ENCODE measurements at places on chromosomes 12 and 14.
A peak's percentile ranks its signal among the peaks of the same experiment; 100 is the strongest.

- DNase-seq: no peak
Measured at GRCh38 chr12:120804428-120804827, 78.8 kb downstream of the ACADS start.

DNA sequence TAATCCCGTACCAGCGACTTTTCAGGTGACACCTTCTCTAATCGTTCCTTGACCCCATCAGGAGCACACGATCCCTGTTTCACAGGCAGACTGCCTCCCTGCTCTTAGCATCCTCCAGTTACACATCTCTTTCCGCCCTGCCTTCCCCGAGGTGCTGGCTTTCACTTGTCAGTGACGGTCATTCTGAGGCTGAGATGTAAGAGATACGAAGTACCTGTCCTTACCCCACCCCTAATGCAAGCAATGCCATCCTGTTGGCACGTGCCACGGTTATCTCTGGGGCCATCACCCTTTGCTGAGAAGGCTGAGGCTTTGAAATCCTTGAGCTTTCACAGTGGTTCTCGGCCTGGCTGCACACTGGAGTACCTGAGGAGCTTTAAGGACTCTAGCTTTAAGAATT lies 24.4 kb downstream of the B4GALNT3 start:
- no peak for DNase-seq

DNA sequence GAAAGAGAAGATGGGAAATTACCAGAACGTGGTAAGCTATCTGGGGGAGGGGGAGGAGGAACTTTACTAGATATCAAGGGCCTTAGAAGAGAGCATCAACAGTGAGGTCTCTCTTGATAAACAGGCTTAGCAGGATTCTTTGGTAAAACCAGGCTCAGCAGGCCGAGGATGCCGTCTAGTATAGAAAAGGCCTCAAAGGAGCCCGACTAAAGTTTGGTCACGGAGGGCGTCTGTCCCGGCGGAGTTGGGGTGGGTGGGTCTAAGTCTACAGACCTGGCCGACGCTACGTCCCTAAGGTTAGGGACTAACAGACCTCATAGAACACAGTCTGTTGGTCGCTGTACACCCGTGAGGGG lies 538 bp upstream of the TIGAR start:
- no peak for DNase-seq

GRCh38 chr14:73696466-73697400 lies 17.5 kb downstream of the PNMA1 start:
- no peak for DNase-seq

DNA sequence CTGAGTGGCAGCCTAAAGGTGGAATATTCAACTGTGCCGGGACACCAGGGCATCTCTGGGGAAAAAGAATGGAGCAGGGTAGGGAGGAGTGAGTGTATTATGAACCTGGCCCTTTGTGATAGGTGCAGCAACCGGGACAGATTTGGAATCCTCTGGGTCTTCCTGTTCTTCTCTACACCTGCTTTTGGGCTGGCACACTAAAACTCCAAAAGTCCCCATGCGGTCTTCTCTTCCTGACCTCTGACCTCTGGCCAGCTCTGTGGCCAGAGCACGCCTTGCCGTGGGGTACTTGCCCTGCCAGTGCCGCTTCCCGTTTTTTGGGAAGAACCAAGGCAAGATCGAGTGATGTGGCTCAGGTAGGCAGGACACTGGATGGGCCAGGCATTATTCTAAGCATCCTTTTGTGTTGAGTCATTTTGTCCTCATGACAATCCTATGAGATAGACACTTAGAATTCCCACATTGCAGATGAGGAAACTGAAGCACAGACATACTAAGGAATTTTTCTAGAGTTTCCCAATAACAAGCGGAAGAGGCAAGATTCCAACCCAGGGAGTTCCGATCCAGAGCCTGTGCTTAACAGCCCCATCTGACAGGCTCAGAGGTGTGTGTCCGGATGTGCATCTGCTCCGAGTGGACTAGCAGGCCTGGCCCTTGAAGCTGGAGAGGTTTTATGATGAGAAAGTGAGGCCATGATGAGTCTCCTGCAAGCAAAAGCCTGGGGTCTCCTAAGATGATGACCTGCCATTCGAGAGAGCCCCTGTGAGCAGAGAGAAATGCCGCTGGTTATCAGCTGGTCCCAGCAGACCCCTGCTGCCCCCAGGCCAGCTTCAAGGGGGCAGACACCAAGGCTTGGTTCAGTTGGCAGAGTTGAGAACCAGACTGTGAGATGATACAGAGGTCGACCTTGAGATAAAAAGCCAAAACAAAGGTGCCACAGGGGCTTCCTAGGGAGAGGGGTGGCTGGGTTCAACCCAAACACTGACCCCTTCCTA lies 67.9 kb upstream of the ESRRB start:
- DNase-seq: no peak

- no peak for DNase-seq
Measured at GRCh38 chr14:68199554-68200151, 380.1 kb downstream of the RAD51B start.

DNA sequence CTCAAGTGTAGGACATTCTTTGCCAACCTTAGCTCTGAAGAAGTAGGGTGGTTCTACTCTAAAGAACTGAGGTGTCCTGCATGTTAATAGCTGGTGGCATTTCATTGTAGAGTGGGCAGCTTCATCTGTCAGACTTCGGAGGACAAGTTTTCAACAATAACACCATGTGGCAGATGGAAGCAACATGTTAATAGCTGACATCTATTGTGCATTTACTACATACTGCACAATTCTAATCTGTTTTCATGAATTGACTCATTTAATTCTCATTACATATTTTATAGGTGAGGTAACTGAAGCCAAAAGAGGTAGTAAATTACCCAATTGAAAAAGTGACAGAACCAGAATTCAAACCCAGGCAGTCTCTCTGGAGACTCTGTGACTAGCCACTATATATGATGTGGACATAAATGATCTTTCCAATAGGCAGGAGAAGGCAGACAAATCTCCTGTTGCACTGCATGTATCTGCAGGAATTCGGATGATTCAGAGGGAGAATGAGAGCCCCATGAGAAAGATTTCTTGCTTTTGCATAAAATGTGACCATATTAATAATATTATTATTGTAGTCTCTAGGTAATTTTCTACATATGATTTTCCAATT lies 137.2 kb upstream of the E2F7 start:
- no peak for DNase-seq

GRCh38 chr12:23222801-23223200 lies 597.8 kb downstream of the ETNK1 start:
- no peak for DNase-seq

- no peak for DNase-seq
Measured at GRCh38 chr14:62125793-62126192, 363.6 kb downstream of the SNAPC1 start.

- no peak for DNase-seq
Measured at GRCh38 chr12:22990501-22990900, 365.5 kb downstream of the ETNK1 start.

DNA sequence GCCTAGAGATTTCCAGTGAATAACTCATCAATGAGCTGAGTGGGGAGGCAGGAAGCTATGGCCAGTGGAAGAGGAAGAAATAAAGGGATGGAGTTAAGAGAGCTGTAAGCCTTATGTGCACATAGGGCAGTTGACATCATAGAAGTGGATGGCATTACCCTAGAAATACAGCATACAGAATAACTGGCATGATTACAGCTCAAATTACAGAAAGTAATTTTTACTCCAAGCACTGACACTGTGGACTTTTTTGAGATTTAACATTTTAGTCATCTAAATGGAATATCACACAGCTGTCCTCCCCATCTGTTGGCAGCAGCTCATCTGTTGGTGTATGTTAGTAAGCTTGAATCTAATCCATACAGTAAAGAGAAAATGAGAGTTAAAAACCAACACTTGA lies 5.4 kb upstream of the IPO8 start:
- DNase-seq: no peak

DNA sequence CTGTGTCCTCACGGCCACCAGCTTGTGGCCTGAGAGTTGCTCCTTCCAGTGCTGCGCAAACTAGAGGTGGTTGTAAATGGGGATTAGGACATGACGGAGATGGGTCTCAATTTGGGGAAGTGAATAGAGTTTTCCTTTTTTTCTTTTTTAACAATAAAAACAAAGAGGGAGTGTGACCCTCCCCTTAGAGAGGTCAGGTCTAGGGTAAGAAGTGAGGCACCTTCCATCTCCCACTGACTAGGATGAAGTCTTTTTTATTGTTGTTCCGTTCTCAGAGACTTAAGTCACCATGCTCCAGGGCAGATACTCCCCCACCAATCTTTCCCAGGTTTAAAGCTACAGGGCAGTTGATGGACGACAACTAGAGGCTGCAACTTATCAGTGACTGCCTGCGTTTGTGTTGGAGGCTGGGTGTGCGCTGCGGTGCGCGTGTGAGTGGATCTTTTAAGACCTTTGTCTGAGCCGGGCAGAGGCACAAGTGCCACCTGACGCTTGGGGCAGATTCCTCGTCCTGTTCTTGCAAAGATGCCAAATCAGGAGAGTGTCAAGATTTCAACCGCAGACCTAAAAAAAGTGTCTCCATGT lies 2.1 kb upstream of the GSC start:
- DNase-seq: no peak

- DNase-seq: no peak
Measured at GRCh38 chr12:31117203-31118011, 43.7 kb downstream of the DDX11 start.

GRCh38 chr14:74401504-74402241 lies 24.3 kb downstream of the SYNDIG1L start:
- DNase-seq: no peak

- no peak for DNase-seq
Measured at GRCh38 chr14:38824706-38825105, 278.3 kb downstream of the SEC23A start.

DNA sequence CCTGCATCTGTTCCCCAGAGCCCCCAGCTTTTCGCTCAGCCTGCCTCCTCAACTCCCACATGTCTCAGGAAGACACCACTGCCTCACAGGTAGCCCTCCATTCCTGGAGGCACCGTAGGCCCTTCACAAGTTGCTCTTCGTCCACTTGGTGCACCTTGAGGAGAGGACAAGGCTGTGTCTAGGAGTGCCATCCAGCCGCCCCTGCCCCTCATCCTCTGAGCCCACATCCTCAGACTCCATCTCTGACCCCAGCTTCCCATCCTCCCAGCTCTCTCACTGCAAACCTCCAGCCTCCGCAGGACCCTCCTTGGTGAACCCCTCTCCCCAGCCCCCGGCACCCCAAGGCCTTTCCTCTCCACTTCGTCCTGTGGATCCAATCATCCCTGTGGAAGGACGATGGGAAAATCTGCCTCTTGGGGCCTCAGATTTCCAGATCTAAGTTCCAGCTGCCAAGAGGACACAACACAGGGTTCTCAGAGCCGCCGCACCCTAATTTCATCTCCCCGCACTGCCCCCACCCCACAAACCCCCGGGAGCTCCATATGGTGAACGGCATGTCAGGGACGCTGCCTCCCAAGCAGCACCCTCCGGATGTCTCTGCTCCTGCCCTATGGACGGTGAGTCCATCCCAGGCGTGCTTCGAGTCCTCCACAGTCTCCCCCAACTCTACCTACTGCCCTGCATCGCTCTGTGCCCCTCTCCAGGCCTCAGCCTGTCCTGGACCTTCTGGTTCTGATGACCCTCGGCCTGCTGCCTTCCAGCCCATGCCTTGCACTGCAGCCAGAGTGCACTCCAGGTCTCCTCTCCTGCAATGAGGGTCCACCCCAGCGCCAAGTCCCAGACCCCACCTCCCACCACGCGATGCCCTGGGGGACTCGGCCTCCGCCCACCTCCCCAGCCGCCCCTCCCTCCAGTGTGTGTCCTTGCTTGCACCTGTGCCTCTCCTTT lies 314.1 kb upstream of the DIO3 start:
- DNase-seq: no peak

- peak; percentile 49 for DNase-seq
Measured at GRCh38 chr12:107983756-107984472, 145.2 kb upstream of the WSCD2 start.

DNA sequence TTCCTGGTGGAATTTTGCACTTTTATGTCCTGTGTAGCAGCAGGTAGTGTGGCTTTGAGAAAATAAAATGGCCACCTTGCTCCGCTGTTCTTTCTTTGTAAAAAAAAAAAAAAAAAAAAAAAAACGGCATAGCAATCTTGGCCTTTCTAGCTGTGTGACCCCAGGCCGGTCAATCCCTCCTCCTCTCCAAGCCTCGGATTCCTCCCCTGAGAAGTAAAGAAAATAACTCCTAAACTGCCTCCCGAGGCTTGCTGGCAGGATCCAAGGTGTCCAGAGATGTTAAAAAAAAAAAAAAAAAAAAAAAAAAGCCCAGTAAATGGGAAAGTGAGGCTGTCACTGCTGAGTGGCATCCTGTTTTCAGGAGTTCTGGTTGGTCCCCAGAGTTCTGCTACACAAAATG lies 23.9 kb upstream of the MAP1LC3B2 start:
- DNase-seq: no peak

GRCh38 chr14:67722293-67722692 lies 20.6 kb downstream of the RDH12 start:
- DNase-seq: no peak

- no peak for DNase-seq
Measured at GRCh38 chr14:20469890-20470602, 840 bp downstream of the PNP start.

Measured in skin of body (tissue), 3 donors.